ENCODE measurements at places on chromosomes 16 and 17. TPM values are rescaled to one million over a fixed set of nuclear protein-coding genes. Genes with fewer than 3 reads are reported as not detected.

- no peak for DNase-seq
Observed at GRCh38 chr17:62882284-62882683, 74.2 kb upstream of the MARCHF10 start.

The TEKT5 gene
- not detected for total RNA-seq

The USP36 gene
- 29.2 TPM for total RNA-seq

DNA sequence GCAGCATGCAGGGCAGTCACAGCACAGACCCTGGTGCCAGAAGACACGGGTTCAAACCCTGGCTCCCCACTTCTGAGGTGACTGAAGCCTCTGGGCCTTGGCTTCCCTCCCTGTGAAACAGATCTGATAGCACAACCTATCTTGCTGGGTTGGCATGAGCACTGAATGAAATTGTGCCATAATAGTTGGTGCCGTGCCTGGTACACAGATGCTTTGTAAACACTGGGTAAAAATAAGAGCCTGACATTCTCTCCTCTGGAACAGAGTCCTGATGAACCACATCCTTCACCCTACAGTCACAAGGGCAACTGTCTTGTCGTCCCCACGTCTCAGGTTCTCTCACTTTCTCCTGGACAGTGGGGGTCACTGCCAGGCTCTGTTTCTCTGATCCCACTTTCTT lies 35.7 kb downstream of the NOS2 start:
- DNase-seq = no peak

DNA sequence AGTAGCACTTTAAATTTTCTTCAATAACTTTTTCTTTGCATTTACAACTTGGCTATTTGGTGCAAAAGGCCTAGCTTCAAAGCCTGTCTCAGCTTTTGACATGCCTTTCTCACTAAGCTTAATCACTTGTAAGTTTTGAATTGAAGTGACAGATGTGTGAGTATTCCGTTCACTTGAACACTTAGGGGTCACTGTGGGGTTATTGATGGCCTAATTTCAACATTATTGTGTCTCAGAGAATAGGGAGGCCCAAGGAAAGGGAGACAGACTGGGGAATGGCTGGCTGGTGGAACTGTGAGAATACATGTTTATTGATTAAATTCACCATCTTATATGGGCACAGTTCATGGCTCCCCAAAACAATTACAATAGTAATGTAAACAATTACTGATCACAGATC lies 84.1 kb downstream of the TAOK1 start:
- no peak for DNase-seq

DNA sequence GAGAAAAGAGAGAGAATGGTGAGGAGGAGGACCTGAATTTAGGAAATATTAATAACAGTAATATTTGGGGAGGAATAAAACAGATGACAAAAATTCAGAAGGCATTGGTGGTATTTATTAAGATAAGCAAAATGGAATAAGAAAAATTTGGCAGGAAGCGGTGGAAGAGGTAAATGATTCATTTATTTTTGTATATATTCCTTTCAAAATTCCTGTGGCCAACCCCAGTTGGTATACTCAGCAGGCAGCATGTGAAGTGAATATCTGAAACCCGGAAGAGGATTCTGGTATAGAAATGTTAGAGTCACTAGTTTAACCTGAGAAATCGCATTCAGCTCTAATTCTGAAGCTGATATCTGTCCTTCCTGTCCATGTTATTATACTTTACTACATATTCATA lies 792.0 kb downstream of the KCNJ2 start:
- DNase-seq = no peak

The ANKRD40CL gene
- not detected for total RNA-seq

- DNase-seq = no peak
Observed at GRCh38 chr17:65198653-65199382, 61.6 kb downstream of the RGS9 start.

DNA sequence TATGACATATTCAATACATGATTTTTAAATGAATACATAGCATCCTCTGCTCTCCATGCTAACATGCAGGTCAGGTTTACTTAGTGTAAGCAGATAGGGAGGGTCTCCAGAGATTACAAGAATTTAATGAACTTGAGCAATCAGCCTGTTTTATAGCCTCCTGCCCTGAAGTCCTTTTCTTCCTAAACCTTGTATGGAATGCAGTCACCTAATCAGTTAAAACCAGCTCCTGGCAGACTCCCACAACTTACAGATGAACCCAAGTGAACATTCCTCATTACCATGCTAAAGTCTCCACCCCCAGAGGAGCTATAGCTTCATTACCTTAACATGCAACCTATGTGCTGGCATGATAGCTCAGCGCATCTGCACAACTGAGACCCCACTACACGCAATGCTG lies 48.5 kb upstream of the RBBP6 start:
- DNase-seq = no peak

- no peak for DNase-seq
Observed at GRCh38 chr17:21113716-21114115, 13.0 kb upstream of the DHRS7B start.

GRCh38 chr16:88983165-88983564 lies 6.2 kb upstream of the CBFA2T3 start:
- no peak for DNase-seq

The TP53TG3F gene
- total RNA-seq = not detected

The LDHD gene
- total RNA-seq = 7.3 TPM

GRCh38 chr17:41547921-41548843 lies 20.1 kb upstream of the KRT19 start:
- peak; percentile 79 for DNase-seq

GRCh38 chr16:85503679-85504231 lies 109.4 kb upstream of the GSE1 start:
- DNase-seq = no peak

GRCh38 chr17:51402899-51403298 lies 142.6 kb downstream of the UTP18 start:
- DNase-seq = no peak

DNA sequence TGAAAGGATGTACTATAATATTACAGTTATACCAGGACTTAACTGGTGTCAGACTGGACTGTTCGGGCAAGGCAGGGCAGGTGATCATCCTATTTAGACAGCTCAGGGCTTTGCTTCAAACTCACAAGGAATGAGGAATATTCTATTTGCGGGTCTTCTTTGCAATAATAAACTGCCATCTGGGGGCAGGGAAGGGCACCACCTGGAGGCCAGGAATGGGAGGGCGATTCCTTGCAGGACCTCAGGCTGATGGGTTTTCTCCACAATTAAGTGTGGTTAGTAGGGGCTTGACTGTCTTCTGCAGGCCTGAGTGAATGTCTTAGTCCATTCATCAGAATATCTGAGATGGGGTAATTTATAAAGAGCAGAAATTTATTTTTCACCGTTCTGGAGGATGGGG lies 424.1 kb downstream of the CA10 start:
- no peak for DNase-seq

- DNase-seq = no peak
Observed at GRCh38 chr17:16304830-16305229, 48.4 kb downstream of the CENPV start.

The SLC9A5 gene
- 3.2 TPM for total RNA-seq

The NPIPB9 gene
- total RNA-seq = 1.5 TPM

The NOG gene
- 0.55 TPM for total RNA-seq

The EFCAB5 gene
- total RNA-seq = 0.52 TPM

The MMP2 gene
- 300 TPM for total RNA-seq

DNA sequence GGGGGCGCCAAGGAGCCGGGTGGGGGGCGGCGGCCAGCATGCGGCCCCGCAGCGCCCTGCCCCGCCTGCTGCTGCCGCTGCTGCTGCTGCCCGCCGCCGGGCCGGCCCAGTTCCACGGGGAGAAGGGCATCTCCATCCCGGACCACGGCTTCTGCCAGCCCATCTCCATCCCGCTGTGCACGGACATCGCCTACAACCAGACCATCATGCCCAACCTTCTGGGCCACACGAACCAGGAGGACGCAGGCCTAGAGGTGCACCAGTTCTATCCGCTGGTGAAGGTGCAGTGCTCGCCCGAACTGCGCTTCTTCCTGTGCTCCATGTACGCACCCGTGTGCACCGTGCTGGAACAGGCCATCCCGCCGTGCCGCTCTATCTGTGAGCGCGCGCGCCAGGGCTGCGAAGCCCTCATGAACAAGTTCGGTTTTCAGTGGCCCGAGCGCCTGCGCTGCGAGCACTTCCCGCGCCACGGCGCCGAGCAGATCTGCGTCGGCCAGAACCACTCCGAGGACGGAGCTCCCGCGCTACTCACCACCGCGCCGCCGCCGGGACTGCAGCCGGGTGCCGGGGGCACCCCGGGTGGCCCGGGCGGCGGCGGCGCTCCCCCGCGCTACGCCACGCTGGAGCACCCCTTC lies 484 bp downstream of the FZD2 start:
- peak; percentile 84 for DNase-seq

DNA sequence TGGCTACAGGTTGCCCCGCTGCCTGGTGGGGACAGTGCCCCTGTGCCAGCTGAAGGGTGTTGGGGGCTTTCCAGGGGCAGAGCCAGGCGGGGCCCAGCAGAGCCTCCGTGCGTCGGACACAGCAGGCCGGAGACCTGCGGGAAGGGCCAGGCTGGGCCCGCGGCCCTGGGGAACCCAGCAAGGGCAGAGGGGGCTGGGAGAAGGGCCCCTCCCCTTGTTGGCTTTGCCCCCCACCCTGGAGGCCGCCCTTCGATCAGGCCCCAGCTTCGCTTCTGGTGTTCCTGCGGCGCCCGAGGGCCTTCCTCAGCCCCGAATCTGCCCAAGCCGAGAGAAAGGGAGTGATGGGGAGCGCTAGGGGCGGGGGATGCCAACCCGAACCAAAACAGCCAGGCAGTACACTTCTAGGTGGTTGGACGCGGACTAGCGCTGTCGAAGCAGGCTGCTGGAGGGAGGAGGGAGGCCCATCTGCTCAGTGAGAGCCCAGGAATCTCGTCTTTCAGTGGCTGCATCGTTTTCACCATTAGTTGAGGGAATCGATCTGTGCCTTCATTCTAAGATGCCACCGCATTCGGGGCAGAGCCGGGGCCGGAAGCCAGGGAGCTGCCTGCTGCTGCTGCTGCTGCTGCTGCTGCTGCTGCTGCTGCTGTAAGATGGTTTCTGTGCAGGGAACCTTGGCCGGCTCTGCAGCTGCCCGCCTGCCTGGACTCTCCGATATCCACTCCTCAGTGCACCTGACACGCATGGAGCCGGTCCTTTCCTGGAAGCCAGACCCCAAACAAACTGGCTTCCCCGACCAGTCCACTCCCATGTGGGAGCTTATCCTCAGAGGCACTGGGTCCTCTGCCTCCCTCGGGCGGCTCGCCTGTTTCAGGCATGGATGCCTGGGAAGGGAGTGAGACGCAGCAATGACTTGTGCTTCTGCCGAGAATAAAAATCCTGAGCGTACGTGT lies 1.7 kb downstream of the JPH3 start:
- no peak for DNase-seq

The ASPA gene
- 6.5 TPM for total RNA-seq

- DNase-seq = no peak
Observed at GRCh38 chr16:8631818-8632465, 10.4 kb downstream of the METTL22 start.

The GALNS gene
- 46.3 TPM for total RNA-seq

DNA sequence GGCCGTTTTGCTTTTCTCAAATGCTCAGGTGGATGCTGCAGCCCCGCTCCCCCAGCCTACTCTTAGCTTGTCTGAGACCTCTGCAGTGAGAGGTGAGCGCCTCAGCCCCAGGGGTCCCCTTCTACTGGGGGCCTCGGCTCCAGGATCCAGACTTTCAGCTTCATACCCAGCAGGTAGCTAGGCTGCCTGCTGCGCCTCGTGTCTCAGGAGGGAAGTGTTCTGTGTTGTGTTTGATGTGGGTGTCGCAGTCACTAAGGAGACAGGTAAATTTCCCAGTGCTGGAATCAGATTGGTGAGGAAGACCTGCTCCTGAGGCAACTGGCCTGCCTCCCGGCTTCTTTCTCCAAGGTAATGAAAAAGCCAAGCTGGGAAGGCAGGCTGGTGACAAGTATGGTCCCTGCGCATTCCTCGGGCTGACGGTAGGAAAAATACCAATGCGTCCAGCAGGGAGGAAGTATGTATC lies 604.0 kb upstream of the SALL1 start:
- DNase-seq = no peak

DNA sequence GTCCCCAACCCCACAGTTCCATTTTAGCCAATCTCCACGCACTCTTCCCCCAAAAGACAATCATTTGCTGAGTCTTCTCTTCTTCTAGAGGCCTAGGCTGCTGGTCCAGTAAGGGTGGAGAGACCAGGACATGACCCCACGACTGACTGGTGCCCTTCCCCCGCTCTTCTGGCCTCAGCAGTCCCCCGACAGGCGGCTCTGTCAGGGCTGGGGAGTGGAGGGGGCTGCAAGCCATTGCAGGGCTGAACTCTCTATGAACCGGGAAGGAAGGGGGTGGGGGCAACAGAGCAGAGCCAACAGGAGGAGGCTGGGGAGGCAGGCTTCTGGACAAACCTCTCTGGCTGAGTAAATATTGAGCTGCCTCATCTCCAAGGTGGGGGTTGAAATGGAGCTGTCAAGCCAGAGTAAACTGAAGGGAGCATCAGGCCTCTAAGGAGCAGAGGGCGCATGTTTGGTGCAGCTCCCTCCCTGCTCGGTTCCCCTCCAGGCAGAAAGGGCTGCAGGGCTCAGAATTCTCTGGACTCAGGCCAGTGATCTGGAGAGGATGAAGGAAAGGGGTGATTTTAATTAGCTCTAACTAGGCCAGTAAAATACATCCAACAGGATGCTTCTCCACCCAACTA lies 8.7 kb downstream of the HOXB1 start:
- DNase-seq = peak; percentile 37

The CCL8 gene
- total RNA-seq = 0.96 TPM

The TBC1D3H gene
- total RNA-seq = not detected

The RAP1GAP2 gene
- 14.5 TPM for total RNA-seq

DNA sequence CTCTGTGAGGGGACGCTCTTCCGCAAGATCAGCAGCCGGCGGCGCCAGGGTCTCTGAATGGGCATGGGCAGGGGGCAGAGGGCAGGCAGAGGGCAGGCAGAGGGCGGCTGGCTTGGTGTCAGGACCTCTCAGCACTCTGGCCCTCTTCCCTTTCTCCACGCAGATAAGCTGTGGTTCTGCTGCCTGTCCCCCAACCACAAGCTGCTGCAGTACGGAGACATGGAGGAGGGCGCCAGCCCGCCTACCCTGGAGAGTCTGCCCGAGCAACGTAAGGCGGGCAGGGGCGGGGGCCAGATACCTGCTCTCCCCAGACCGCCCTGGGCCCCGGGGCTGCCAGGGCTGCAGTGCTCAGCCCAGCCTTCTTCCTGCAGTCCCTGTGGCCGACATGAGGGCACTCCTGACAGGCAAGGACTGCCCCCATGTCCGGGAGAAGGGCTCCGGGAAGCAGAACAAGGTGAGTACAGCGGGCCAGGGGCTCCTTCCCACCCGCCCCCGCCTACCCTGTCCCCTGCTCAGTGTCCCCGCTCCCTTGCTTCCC lies 4.1 kb downstream of the ELMO3 start:
- DNase-seq = peak; percentile 76

GRCh38 chr17:72137161-72137560 lies 16.3 kb downstream of the SOX9 start:
- DNase-seq = no peak

GRCh38 chr16:10679921-10680320 lies 14.8 kb downstream of the TEKT5 start:
- DNase-seq = no peak

The HS3ST4 gene
- total RNA-seq = not detected

- no peak for DNase-seq
Observed at GRCh38 chr17:80673152-80673920, 128.7 kb downstream of the RPTOR start.

The CA5A gene
- 0.10 TPM for total RNA-seq

The KRTAP4-1 gene
- total RNA-seq = not detected
